Right cardiac atrium (tissue), 5 donors: ENCODE measurements at places on chromosomes 13 and 19. TPM values are rescaled to one million over a fixed set of nuclear protein-coding genes. Genes with fewer than 3 reads are reported as not detected.

Gene APOC1
- 5.3 TPM for total RNA-seq

DNA sequence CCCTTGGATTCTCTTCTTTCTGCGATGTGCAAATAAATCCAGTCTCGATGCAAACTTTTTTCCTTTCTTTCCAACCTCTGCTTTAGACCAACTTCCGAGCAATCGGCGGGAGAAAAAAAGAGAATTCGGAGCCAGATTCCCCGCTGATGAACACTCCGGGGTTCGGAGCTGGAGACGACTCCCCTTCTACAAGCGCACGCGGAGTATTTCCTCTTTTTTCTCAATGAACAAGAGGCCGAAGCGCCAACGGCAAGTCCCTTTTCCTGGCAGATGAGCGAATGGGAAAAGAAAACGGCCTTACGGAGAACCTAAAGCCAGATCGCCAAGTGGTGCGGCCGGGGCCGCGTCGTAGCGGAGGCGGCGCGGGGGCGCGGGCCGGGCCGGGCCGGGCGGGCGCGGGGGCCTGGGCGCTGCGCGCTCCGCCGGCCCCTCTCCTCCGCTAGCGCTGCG is 250 bp downstream of the SPRY2 start:
- DNase-seq, result no peak

DNA sequence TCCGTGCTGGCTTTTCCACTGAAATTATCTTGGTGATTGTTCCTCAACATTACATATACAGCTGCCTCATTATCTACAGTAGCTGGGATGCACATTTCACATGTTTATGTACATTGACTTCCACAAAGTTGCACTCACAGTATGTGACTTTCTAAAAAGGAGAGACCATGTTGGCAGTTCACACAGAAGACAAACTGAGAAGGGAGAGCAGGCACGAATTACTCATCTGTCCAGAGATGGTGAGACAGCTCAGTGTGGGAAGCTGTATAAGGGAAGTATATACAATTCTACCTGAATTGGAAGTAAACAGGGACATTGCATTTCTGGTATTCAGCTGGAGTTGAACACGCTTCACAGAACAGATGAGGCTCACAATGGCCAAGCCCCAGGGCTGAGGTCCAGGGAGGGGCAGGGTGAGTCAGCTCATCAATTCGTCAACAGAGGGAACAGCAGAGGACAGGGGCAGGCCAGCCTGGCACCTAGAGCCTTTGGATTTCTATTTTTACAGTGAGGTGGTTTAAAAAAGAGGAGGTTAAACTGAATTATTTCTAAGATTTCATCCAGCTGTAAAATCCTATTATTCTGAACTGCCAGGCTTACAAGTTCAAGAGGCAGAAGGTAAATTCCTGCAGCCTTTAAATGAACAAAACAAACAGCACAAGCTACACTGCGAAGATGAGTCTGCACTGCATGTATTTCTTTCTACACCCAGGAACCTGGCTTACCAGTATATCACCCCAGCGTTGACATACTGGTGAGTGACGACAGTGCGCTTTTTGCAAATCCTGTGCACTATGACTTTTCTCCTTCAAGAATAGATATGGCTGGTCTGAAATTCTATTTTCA is 9.8 kb downstream of the PARP4 start:
- DNase-seq, result peak; percentile 40

GRCh38 chr13:87557788-87558187 is 113.4 kb upstream of the SLITRK5 start:
- DNase-seq, result no peak

- DNase-seq, result no peak
Observed at GRCh38 chr19:29422486-29423085, 103.2 kb upstream of the VSTM2B start.
